ENCODE measurements at places on chromosomes 6 and 20.

DNA sequence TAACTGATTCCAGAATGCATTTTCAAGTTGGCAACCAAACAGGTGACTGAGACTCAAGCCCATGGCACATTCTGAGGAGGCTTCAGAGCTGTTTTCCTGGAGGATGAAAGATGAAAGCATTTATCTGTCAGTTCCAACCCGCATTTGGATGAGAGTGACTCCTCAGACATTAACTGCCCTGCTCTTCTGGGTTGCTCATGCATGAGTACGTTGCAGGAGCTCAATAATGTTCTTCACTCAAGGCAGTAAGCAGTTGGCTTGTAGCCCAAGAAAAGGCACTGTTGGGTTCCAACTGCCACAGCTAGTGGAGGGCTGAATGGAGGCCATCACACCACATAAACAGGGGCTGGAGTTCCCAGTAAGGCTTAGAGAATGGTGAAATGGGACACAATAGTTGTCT, 155.3 kb downstream of the FUT9 start:
- DNase-seq, result no peak

DNA sequence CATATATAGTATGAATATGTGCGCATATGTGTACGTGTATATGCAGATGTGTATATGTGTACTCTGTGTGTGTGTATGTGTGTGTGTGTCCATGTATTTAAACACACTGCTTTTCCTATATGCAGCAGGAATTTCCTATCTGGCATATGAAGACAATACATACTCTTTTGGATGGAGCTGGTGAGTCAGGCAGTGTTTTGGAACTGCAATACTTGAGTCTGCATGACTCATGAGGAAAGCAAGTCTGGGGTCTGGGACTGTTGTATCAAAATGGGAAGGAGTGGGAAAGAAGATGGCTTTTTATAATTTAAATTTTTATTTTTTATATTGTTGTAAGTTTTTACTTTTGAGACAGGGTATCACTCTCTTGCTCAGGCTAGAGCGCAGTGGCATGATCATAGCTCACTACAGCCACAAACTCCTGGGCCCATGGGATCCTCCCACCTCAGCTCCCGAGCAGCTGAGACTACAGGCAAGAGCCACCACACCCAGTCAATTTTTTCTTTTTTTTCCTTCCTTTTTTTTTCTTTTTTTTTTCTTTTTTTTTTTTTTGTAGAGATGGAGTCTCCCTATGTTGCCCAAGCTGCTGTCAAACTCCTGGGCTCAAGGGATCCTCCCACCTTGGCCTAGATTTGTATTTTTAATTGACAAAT, 72.2 kb downstream of the ATXN1 start:
- peak; percentile 91 for DNase-seq

DNA sequence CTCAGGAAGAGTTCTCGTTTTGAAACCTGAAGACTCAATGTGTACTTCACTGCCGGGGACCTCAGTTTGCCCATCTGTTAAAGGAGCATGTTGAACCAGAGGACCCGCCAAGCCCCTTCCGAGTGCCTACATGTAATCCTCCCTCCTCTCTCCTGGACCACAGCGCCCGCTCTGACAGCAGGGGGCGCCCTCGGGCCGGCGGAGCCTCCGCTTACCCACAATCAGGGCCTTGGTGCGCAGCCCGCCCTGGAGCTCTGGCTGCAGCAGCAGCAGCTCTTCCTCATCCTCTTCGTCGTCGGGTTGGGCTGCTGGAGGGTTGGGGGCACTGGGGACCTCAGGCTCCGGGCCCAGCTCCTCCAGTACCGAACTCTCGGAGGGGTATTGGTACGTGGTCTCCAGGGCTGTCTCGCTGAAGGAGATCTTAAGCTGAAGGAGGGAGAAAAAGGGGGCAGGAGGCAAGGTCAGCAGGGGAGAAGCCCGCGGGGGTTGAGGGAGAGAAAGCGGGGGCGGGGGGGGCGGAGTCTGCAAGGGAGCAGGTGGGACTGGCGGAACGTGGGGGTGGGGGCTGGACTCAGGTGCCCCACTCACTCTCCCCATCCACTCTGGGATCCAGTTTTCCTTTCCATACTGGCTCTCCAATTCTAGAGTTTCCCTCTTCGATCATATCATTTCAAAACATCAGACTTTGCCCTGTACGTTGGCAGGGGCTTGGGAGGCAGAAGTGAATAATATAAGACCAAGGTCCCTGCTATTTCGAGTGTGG, 6.3 kb upstream of the DHX16 start:
- DNase-seq, result peak; percentile 78

DNA sequence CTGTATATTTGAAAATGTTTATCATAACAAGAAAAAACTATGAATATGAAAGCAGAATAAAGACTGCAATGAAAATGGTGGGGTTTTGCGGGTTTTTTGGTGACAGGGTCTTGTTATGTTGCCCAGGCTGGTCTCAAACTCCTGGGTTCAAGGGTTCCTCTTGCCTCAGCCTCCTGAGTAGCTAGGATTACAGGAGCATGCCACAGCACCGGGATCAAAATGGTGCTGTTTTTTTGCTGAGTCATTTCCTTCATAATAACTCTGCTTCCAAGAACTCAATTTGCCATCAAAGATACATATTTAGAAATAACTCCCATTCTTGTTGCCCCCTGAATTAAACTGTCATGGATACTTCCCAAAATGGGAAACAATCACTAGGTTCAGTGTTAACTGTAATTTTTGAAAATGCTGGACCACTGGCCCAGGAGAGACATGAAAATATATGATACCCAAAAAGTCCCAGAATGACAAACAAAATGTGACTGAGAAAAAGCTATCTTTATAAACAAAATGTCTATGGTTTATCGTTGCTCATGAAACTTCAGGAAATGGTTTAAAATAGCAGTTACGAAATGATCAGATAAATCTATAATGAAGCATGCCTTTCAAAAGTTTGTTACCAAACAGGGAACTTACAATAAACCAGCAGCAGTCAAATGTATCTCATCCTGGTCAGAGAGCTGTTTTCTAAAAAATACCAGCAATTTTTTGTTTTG, 32.2 kb downstream of the ILRUN start:
- peak; percentile 66 for DNase-seq

GRCh38 chr6:125114248-125114858, 39.2 kb upstream of the TPD52L1 start:
- peak; percentile 70 for DNase-seq

- peak; percentile 96 for DNase-seq
Measured at GRCh38 chr20:62794007-62794724, 2.1 kb upstream of the MRGBP start.

DNA sequence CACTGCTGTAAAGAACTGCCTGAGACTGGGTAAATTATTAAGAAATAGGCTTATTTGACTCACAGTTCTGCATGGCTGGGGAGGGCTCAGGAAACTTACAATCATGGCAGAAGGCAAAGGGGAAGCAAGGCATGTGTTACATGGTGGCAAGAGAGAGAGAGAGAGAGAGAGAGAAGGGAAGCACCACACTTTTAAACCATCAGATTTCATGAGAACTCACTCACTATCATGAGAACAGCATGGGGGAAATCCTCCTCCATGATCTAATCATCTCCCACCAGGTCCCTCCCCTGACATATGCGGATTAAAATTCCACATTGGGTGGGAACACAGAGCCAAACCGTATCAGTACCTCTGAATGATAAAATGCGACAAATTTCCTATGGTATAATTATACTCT, 203.9 kb upstream of the MARCKS start:
- DNase-seq, result no peak

DNA sequence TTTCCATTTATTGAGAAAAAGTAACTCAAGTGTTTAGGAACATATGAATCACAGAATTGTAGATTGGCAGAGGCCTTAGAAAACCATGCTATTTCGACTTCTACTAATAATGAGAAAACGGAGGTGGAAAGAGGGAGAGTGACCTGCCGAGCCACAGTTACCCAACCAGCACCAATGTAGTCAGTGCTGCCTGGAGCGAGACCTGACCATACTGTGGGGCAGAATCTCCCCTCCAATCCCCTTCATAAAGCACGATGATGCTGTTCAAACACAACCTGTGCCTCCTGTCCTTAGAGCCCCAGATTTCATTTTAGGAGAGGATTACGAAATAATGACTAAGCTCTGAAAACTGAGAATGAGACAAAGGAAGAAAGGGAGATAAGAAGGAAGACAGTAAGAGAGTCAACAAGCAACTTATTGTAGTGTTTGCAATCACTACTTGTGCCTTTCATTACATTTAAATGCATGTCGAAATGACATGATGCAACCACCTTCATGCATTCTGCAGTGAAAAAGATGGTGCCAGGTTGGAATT, 70.6 kb downstream of the ATXN1 start:
- no peak for DNase-seq

- DNase-seq, result peak; percentile 54
Measured at GRCh38 chr6:26087284-26088115, at the start of gene HFE. TSS of gene HFE (plus strand) at chr6:26087429. CDS start at chr6:26087441, 12 bp downstream.

DNA sequence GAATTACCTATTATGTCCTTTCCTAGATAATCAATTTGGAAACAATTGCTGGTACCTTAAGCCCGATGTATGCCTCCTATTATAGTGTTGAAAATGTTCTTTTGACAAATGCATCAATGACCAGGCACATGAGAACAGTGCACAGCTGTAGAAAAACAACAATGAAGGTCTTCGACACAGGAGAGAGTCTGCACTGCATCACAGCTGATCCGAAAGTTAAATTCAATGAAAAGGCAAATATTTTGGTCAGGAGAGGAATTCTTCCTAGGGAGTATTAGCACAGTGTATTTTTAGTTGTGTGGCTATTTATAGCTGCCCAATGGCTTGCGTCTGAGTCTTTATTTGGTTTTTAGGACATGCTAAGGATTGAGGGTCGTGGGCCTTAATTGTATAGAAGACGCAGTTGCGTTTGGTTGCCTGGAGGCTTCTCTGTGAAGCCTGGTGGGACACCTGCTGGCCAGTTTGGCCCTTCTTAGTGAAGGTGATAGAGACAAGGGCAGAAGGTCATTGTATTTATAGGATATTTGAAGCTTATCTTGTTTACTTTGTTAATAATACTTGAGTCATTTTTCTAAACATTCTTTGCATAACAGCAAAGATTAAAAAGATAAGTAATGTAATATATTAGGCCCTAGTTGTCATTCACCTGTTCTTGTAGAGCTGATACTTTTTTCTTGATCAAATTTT, 72.3 kb downstream of the CDYL start:
- no peak for DNase-seq

DNA sequence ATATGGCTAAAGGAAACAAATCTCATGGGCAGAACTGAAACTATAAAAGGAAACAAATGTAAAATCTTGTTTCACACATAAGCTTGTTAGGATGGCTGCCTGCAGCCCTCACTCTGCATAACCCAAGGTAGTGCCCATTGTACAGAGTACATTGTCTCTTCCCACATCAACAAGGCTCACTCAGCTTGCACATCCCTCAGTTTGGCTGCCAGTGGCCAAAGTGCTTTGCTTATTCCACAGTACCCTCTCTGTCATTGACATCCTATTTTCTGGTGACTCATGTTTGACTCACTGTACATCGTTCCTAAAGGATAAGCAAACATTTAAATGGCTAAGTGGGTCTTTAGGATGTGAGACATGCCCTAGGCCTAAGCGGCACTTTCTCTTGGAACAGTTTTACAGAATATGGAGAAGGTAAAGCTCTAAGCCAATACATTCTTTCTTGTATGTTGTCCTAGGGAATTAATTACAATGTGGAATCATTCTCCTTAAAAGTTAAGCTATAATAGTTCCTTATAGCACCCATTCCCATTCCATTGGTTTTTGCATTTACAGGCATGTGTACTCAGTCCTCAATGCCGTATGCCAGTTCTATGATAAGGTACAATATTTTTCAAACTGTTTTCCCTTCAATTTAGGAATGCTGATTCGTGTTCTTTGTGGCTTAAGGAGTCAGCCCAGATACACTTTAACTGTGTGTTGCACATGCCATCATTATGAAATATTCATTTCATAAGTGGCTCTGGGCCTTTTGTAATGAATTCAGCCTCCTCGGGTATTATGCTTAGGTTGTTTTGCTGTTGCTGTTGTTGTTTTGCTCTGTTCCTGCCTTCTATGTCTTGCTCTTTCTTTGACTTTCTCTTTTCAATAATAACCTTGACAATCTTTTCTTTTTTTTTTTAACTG, 5.5 kb downstream of the ANKEF1 start:
- DNase-seq, result peak; percentile 70

DNA sequence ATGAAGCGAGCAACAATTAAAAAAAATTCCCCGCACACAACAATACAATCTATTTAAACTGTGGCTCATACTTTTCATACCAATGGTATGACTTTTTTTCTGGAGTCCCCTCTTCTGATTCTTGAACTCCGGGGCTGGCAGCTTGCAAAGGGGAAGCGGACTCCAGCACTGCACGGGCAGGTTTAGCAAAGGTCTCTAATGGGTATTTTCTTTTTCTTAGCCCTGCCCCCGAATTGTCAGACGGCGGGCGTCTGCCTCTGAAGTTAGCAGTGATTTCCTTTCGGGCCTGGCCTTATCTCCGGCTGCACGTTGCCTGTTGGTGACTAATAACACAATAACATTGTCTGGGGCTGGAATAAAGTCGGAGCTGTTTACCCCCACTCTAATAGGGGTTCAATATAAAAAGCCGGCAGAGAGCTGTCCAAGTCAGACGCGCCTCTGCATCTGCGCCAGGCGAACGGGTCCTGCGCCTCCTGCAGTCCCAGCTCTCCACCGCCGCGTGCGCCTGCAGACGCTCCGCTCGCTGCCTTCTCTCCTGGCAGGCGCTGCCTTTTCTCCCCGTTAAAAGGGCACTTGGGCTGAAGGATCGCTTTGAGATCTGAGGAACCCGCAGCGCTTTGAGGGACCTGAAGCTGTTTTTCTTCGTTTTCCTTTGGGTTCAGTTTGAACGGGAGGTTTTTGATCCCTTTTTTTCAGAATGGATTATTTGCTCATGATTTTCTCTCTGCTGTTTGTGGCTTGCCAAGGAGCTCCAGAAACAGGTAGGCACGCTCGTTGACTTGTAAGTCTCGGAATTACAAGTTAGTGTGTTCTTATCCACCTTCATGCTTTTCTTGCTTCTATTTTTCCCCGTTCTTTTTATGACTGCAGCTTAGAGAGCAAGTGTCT, at the start of gene EDN1:
TSS of gene EDN1 (plus strand) at position 429 of the 888 bp plus-strand sequence. CDS start at position 698, 269 bp downstream.
- peak; percentile 89 for DNase-seq

DNA sequence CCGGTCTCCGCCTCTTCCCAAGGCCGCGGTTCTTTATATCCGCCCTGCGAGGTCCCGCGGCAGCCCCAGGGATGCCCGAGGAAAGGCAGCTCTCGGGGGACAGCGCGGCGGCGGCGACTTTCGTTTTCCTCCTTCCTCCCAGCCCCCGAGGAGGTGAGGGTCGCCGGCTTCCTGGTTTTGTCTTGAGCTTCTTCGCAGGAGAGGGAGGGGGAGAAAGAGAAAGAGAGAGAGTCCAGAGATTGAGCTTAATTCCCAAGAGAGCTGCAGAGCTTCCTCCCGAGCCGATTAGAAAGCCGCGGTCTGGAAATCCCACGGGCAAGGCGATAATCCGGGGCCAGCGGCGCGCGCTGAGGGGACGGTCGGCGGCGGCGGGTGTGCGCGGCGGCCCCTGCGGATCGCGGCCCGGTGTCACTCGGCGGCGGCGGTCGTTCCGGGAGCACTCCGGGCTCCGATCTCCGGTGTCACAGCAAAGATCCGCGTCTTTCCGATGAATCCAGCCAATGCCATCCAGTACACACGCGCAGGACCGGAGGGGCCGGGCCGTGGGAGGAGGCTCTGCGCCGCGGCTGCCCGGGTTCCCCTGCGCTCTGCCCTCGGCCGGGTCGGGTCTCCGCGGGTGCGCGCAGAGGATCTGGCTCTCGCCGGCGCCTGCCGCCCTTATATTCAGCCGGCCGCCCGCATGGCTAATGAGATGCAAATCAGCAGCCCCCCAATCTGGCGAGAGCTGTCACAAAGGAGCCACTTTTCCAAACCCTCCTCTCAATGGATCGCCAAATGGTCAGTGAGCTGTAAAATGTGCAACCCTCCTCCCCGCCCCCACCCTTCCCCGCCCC, at the start of gene DLL1:
TSS of gene DLL1 (minus strand) at position 783 of the 833 bp plus-strand sequence. CDS start 939 bp downstream, outside the sequence.
- DNase-seq, result peak; percentile 38
